ENCODE measurements at places on chromosomes 5 and 9. TPM values are rescaled to one million over a fixed set of nuclear protein-coding genes. Genes with fewer than 3 reads are reported as not detected.

DNA sequence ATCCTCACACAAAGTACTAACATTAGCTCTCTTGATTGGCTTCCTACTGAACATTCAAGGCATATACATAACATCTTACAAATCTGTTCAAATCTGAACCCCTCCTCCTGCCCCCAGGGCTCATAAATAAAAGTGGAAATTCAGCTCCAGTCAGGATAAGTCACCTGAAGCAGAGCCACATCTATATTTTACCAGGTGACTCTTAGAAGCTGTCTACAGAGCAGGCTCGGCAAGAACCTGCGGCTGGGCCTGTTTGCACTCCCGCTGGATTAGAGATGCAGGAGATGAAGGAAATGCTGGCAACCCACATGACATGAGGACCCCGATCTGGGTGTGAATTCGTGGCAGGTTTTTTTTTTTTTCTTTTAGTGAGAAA is 3.0 kb upstream of the CPLX2 start:
- DNase-seq: no peak

DNA sequence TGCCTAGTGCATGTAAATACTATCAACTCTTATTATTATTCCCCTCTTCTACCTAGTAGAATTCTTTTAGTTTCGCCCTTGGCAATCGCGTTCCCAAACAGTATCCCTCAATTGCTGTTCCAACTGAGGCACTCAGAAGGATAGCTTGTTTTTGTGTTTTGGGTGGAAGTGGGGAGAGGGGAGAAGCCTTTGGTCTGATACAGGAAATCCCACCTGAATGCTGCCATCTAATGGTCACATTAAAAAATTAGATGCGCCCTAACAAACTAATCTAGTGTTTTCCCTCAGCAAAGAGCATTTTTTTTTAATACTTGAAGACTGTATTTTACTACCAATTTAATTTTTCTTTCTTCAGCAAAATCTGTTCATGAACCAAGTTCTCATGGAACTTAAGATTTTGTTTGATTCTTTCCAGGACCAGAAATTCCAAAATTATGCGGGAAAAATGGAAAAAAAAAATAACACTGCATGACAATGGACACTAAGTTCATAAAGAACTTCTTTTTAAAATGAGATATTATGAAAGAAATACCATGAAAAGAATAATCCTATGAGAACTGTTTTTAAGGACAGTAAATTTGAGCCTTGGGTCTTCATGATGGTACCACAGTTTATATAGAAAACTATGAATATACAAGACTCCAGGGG is 22.2 kb upstream of the GLDC start:
- DNase-seq: peak; percentile 40

DNA sequence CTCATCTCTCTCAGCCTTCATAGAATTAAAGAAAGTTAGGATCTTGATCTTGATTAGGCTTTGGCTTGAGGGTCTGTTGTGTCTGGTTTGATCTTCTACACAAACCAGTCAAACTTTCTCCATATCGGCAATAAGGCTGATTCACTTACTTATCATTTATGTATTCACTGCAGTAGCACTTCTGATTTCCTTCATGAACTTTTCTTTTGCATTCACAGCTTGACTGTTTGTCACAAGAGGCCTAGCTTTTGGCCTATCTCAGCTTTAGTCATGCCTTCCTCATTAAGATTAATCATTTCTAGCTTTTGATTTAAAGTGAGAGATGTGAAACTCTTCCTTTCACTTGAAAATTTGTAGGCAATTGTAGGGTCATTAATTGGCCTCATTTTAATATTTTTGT is 62.8 kb downstream of the SH3RF2 start:
- no peak for DNase-seq

DNA sequence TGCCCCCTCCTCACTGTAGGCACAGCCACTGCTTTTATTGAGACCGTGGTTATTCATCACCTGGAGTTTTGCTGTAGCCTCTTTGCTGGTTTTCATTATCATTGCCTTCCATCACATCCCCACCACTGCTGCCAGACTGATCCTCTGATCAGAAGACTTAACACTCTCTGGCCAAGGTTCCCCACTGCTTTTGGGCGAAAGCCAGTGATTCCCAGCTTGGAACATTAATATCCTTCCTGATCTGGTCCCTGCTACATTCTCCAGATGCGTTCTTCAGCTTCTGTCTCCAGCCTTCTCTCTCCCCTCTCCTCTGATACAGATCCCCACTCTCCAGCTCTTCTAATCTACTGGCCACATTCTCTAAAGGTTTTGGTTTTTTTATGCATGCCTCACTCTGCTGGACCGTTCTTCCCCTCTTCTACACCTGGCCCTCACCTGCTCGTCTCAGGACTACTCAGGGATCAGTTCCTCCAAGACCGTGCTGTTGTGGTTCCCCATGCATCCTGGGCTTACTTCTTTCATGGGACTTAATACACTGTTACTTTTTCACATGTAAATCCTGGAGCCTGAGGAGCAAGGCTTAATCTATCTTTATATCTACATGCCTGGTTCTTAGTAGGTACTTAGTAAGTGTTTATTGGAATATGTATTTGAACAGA is 115.0 kb downstream of the PRKACG start:
- DNase-seq: no peak

DNA sequence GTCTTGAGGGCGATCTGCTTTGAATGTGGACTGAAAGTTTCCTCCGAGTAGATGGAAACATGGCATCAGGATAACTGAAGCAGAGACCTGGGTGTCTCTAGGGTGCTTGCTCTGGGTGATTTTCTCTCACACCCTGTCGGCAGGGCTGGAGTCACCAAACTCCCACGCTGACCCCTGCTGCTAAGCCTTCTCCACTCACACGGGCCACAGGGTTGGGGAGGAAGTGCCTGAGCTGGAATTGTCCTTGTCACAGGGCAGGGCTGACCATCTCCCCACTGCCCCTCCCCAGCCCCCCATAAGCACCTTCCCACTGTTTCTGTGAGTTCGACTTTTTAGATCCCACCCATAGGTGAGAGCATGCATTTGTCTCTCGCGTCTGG is 212.9 kb downstream of the FANCC start:
- no peak for DNase-seq

DNA sequence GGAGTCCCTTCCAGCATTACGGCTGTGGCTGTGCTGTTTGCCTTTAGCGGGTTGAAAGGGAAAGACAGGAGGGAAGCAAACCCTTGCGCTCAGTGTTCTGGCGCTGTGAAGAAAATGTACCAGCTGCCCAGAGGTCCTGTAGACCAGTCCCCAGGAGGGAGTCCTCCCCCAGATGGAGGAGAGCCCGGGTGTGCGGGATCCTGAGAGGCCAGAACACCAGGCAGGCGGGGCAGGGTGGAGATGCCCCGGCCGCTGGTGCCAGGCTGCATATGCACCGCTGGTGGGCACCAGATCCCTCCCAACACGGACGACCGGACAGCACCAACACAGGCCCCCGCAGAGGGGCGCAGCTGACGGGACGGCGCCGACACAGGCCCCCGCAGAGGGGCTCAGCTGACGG is 37.2 kb upstream of the SLC9A3 start:
- DNase-seq: no peak

DNA sequence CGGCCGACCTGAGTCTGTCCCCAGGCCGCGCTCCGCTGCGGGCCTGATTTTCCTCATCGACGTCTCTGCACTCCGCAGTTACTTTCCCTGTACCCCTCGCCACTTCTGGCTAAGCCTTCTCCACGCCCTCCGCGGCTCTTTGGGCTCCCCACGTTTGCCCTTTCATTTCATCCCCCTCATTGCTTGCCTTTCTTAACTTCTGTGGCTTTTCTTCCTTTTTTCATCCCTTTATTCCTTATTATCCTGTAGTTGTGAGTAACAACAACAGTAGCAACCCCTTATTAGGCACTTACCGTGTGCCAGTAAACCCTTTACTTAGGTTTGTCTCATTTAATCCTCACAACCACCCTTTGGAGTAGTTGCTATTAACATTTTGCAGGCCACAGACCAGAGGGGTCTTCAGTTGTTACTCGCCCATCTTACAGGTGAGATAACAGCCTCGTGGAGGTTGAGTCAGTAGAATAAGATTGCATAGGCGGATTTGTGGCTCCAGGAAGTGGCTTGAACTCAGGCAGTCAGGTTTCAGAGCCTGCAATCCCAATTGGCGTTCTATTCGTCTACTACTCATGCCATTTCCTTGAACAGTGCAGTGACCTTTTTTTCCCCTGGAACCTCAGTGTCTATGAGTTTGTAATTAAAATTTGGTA is 724 bp downstream of the TCERG1 start:
- peak; percentile 17 for DNase-seq

- DNase-seq: no peak
Observed at GRCh38 chr5:112880219-112880964, 19.3 kb downstream of the SRP19 start.

DNA sequence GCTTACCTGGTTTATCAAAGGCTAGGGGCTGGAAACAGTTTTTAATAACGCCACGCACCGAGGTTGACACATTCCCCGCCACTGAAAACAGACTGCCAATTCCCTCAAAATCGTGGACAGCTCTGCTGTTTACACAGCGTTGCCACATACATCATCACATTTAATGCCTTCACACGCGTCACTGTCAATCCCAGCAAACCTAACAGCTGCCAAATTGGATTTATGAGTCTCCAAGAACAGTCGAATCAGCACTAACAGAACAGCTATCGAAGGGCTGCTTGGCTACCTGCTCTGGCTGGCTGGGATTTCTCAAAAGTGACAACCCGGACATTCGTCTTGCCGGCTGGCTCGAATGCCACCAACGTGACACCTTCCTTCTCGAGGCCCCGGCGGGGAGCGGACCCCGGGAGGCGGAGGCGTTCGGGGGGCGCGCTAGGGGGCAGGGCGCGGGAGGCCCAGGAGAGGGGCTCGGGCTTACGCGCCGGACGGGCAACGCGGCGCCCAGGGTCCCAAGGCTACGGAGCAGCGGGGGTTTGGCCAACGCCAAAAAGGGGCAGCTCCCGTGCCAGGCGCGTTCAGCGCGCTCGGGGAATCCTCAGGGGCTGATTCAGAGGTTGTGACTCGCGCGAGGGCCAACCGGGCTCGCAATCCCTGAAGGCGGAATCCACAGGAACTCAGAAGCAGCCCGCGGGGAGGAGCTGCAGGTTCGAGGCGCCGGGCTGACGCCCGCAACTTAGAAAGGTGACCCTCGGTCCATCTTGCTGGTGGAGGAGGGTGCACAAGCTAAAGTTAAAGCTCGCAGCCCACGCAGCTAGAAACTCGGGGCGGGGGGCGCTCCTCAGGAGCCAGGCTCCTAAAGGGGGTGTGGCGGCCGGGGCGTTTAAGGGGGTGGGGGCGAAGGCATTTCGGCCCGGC is 1.2 kb downstream of the CDC14B start:
- peak; percentile 41 for DNase-seq

DNA sequence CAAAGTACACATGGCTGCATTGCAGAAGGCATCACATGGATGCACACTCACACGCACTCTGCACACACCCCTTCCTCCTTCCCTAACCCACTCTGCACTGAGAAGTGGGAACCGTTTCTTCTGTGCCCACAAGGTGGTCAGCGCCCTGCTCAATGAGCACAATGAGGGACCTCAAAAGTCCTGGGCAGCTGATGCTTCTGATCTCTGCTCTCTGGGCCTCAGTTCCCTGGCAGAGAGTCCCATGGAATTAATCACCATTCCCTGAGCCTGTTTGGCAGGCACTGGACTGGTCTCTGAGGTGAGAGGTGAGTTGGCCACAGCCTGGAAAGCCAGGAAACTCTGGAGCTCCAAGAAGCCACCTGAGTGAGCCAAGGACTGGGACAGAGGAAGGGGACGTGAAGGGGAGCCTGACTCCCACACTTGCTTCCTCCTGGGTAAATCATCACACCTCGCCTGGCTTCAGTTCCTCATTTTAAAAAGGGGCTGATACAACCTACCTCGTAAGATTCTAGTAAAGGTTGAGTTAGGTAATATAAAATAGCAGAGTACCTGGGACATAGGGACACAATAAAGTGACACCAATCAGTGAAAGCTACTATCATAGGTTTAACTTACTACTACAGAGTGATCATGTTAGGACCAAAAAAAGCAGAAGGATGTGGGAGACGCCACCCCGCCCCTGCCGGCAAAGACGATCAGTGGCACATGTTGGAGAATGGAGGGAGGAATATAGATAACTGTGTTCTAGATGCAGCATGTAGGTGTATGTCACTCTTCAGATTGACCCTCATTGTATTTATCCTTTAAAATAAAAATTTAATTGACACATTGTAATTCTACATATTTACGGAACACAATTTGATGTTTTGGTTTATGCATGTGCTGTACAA is 21.1 kb upstream of the IGFBPL1 start:
- DNase-seq: no peak

- peak; percentile 48 for DNase-seq
Observed at GRCh38 chr9:81737871-81738507, 48.6 kb upstream of the TLE1 start.

DNA sequence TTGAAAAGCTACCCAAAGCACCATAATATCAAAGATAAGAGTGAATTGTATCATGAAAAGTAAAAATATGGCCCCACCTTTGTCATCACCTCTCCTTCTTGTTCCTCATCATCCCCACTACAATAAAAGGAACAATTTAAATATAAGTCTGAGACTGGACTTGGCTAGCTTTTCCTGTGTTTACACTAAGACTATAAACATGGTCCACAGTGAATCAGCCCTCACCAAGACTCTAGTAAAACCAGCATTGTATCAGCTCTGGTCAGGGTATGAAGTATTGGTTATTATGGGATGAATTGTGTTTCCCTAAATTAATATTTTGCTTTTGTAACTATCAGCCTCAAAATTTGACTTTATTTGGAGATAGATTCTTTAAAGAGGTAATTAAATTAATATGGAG is 105.4 kb downstream of the SLC25A46 start:
- DNase-seq: no peak

DNA sequence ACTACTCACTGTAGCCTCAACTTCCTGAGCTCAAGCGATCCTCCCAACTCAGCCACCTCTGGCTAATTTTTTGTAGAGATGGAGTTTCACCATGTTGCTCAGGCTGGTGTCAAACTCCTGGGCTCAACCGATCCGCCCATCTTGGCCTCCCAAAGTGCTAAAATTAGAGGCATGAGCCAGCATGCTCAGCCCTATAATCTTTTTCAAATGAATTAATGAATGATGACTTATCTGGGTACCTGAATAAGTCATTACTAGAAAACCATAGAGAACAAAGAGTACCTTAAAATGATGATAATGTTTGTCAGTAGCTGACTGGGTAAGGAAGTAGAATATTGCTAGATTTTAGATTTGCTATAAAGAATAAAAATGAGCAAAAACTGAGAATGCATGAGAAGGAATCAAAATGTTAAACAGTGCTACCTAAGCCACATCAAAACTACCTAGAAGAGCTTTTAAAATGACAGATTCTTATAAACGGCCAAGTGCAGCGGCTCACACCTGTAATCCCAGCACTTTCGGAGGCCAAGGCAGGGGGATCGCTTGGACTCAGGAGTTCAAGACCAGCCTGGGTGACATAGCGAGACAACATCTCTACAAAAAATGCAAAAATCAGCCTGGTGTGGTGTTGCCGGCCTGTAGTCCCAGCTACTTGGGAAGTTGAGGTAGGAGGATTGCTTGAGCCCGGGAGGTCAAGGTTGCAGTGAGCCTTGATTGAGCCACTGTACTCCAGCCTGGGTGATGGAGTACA is 13.6 kb downstream of the FNBP1 start:
- DNase-seq: no peak

GRCh38 chr5:23629396-23629795 is 122.0 kb downstream of the PRDM9 start:
- DNase-seq: no peak

Gene NFX1
- 17.8 TPM for total RNA-seq

Gene LHX2
- 5.5 TPM for total RNA-seq

Gene LCN15
- not detected for total RNA-seq

Gene GARIN3
- not detected for total RNA-seq

Gene PCDHB9
- total RNA-seq: 0.40 TPM
